H54 (cell line): ENCODE measurements at places on chromosomes 16 and 17.
A peak's percentile ranks its signal among the peaks of the same experiment; 100 is the strongest.

GRCh38 chr17:1179112-1179817 is 516 bp downstream of the ABR start:
- DNase-seq, result peak; percentile 59

DNA sequence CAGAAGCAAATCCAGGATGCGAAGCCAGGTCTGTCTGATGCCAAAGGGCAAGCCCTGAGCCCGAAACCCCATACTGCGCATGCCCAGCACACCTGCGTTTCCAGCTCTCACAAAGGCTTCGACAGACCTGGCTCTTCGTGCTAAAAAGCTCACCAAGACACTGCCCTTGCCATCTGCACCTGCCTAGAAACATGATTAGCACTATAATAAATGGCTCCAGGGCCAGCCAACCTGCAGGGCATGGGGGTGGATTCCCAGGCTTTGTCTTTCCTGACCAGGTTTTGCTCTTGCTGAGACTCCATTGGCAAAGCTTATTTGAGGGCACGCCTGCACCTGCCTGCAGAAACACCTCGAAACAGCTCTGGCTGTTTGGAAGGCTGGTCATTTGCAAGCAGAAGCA is 14.4 kb upstream of the PLD6 start:
- DNase-seq, result no peak

DNA sequence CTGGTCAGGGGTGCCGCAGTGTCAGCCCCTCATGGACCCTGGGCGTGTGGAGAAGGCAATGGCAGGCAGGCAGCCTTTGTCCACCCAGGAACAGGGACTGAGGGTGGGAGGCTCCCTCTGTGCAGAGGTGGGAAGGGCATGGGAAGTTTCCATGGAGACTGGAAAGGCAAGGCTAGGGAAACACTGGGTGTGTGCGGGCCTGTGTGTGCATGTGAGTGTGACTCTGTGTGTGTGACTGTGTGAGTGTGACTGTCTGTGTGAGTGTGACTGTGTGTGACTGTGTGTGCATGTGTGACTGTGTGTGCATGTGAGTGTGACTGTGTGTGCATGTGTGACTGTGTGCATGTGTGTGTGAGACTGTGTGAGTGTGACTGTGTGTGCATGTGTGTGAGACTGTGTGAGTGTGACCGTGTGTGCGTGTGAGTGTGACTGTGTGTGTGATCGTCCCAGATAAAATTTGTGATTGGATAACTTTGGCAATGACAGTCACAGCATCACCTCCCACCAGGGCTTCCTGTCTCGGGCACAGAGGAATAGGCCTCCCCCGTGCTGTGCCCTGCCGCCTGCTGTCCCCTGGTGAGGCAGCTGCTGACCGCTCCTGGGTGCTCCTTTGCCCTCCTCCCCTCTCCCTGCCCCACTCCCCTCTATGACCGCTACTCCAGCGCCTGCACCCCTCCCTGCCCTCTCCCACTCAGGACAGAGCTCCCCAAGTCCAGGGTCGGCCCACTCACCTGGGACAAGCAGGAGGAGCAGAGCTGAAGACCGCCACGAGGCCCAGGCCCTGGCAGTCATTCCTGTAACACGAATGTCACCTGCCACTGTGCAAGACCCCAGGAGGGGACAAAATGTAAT is 698 bp downstream of the CD300C start:
- DNase-seq, result no peak

DNA sequence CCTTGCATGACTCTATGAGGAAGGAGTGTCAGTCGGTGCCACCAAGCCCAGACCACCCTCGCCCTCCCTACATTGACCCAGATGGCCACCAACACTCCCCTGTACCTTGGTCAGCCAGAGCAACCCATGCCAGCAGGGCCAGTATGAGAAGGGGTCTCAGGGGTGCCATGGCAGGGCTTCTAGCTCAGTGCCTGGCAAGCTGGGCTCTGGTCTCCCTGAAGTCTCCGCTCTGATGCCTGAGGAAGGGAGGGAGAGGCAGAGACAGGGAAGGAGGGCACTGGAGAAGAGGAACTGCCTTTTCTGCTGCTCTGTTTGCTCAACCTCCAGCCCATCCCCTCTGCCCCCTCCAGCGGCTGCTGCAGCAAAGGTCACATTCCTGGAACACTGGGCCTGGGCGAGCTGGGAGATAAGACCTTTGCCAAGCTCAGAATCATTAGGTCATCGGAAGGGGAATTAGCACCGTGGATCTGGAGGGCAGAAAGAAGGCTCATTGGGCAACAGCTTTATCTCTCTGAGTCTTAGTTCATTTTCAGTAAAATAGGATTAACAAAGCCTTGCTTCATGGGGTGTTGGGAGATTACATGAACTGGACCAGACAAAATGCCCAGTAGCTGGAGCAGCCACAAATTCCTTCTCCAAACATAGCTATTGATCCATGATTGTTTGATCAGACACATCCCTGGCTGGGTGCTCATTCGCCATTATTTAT is at the start of gene VTN:
VTN (minus strand) TSS at position 273 of the 709 bp plus-strand sequence; CDS start at position 169, 104 bp downstream.
- no peak for DNase-seq

GRCh38 chr17:80644536-80644935 is 99.9 kb downstream of the RPTOR start:
- DNase-seq, result no peak

DNA sequence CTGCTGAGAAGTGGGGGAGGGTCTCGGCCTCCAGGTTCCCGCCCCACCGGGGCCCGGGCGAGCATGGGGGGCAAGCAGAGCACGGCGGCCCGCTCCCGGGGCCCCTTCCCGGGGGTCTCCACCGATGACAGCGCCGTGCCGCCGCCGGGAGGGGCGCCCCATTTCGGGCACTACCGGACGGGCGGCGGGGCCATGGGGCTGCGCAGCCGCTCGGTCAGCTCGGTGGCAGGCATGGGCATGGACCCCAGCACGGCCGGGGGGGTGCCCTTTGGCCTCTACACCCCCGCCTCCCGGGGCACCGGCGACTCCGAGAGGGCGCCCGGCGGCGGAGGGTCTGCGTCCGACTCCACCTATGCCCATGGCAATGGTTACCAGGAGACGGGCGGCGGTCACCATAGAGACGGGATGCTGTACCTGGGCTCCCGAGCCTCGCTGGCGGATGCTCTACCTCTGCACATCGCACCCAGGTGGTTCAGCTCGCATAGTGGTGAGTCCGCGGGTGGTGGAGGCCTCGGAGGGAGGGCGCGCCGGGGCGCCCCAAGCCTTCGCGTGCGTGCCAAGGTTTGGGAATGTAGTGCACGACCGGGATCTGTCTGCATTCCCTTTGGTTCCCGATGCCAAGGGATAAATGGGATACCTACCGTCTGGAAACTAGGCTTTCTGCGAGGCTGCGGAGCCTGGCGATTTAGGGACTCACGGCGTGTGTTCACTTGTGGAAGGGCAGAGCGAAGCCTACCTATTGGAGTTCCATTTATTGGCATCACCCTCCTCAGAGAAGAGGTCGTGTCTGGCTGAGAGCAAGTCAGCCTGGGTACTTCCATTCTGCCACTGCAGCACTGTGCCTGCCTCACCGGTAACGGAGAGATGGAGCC is 1.0 kb downstream of the ZNRF1 start:
- no peak for DNase-seq

- no peak for DNase-seq
Measured at GRCh38 chr16:23323224-23324030, 21.3 kb downstream of the SCNN1B start.

DNA sequence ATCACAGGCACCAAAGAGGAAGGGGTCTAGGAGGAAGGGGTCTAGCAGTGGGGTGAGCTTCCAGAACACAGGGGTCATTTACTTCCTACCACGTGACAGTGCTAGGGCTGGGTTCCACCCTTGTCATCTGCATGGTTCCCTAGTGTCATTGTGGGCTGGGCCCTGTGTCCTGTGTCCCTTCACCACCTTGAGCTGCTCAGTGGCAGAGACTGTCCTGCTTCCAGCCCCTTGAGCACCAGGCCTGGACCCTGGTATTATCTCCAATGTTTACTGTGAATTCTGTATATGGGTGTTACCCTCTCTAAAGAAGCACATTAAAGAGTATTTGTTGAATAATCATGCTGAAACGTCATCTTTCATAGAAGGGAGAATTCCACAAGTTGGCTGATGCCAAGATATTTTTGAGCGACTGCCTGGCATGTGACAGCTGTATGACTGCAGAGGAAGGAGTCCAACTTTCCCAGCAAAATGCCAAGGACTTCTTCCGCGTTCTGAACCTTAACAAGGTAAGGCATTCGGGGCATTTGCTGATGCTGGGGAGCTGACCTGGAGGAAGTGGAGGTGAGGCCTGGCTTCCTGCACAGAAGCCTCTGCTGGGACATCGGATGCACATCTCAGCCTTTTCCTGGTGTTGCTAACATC is 5.5 kb downstream of the NARF start:
- no peak for DNase-seq

GRCh38 chr16:20918486-20919239 is 18.1 kb downstream of the LYRM1 start:
- no peak for DNase-seq

DNA sequence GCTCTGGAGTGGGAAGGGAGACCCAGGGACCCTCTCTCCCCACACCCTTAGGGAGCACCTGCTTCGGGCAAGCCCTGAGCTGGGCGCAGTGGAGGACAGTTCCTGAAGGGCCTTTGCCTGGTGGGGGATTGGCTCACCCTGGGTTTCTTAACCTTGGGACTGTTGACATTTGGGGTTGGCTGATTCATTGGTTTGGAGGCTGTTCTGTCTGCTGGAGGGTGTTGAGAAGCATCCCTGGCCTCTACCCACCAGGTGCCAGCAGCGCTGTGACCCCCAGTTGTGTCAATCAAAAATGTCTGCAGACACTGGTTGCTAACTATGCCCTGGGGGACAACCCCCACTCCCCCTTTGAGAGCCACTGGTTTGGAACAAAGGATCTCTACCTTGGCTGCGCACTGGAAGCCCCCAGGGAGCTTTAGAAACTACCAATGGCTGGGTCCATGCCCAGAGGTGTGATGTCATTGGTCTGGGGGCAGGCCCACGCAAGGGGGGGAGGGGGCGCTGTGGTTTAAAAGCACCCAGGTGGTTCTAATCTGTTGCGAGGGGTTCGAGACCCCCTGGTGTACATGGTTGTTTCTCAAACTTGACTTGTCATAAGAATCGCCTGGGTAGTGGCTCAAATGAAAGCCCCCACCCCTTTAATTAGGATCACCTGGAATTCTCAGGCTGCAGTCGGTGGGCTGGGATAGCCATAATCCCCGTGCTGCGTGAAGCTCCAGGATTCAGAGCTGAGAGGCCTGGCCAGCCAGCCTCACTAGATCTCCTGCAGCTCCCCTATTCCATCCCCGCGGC is 151.9 kb upstream of the GSE1 start:
- DNase-seq, result peak; percentile 61

GRCh38 chr16:12340151-12340733 is 363.7 kb downstream of the SNX29 start:
- DNase-seq, result peak; percentile 45

DNA sequence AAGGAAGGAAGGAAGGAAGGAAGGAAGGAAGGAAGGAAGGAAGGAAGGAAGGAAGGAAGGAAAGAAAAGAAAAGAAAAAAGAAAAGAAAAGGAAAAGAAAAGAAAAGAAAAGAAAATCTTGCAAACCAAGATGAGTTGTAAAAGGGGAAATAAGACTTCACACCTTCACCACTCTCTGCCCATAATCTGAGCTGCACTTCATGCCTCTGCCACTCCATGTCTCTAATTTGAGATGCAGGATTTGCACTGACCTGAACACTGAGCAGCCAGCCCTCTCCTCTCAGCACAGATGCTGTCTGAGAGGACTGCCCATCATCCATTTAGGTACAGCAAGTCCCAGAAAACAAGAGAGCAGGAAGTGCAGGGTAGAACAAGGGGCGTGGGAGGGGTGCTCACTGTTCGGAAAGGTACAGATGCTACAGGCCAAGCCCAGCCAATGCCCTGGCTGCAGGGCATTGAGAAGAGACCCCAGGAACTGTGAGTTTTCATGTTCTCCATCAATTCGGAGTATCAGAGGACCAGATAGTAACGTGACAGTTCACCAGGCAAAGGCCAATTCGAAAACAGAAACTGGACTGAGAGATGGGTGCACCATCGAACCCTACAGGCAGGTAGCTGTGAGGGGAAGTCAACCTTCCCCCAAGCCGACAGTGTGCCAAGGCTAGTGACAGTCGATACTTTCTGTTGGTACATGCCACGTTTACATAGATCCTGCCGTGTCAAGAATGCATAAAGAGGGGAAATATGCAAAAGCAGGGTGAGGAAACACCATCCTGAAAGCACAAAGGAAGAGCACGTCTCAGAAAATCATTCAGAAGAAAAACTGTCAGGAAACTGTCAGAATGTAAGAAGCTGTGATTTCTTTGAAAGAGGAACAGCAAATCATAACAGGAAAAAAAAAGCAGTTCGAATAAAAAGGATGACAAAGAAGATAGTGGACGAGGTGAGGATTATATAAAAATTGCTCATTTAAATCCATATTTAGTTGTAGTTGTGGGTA is 142.0 kb upstream of the RCVRN start:
- DNase-seq, result no peak

- no peak for DNase-seq
Measured at GRCh38 chr17:6509031-6509771, 47.2 kb downstream of the PITPNM3 start.

DNA sequence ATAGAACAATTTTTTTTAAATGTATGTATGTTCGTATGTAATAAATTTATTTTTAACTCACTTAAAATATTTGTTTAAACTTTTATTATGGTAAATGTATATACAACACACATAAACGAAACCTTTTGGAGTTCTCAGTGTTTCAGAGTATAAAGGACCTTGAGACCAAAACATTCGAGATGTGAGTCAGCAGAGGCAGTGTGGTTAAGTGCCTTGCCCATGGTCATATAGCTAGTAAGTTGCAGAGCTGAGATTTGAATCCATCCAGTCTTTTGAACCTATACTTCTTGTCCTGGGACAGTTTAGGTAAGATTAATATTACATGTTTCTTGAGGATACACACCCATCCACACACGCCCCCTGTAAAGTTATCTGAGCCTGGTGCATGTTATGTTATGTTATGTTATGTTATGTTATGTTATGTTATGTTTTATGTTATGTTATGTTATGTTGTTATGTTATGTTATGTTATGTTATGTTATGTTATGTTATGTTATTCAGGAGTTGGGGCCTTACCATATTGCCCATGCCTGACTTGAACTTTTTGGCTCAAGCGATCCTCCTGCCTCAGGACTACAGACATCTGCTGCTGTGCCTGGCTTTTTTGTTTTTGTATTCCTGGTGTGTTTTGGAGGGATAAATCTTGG is 41.8 kb downstream of the TNRC6A start:
- DNase-seq, result no peak

DNA sequence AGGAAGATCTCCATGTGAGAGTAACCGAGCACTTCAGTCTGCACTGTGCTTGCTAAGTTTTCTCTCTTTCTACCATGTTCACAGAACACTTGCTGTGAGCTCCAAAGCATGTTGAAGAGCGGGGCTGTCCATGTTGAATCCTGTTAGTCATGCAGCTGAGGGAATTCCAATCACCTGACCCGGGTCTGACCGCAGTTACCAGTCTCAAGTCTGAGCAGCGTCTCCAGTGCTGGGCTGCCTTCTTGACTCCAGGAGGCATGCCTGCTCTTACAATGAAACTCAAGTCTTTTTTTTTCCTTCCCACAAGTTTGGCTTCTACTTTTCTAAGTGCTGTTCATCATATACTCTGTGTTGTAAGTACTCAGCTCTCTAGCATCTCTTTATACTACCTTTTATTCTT is 44.3 kb downstream of the HOXB1 start:
- peak; percentile 81 for DNase-seq

- no peak for DNase-seq
Measured at GRCh38 chr17:73135766-73136165, 29.0 kb upstream of the SSTR2 start.

- DNase-seq, result no peak
Measured at GRCh38 chr16:75702242-75702641, 981 bp upstream of the DUXB start.
